GM12892 (cell line): ENCODE measurements at places on chromosomes 7 and 10.

GRCh38 chr10:84798312-84798711 is 469.9 kb downstream of the CCSER2 start:
- no peak for DNase-seq

DNA sequence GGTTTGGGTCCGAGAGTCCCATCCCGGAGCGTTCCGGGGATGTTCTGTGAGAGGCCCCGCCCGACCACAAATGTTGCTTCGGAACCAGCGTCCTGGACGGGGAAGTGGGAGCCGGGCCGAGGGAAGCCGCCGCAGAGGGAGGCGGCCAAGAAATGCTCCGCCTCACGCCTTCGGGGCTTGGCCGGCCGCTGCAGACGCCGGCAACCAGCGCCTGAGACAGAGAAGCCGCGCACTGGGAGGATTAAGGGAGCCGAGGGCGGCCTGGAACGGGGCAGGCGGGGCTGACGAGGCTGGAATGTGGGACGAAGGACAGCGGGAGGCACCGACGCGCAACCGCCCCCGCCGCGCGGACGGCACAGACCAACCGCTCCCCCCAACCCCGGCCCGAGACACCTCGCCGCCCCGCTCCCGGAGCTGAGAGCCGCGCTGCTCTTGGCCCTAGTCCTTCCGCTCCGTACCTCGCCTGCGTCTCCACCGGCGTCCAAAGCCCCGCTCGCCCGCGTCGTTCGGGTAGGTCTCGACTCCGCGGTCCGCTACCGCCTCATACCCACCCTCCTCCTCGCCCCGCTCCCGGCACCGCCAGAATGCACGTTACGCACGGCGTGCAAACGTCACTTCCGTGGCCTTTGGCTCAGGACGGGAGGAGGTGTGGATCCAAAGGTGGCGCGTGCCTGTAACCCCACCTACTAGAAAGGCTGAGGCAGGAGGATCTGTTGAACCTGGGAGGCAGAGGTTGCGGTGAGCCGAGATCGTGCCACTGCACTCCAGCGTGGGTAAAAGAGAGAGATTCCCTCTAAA is 36.7 kb upstream of the KCTD7 start:
- peak; percentile 89 for DNase-seq

DNA sequence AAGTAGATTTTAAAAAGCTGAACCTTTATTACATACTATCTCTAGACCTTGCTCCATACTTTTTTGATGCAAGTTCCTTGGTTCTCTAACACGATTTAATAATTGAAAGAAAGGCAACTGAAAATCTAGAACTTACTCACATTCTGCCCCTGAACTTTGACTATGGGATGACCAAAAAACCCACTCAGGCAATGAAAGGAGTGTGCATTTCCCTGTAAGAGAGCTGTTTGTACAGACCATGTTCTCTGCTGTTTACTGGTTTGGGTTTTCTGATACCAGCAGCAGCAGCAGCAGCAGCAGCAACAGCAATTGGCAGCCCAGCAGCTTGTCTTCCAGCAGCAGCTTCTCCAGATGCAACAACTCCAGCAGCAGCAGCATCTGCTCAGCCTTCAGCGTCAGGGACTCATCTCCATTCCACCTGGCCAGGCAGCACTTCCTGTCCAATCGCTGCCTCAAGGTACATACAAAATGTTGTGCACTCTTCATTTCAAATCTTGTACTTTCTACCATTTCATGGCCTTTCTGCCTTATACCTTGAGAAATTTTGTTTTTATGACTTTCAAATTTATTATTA is 216.7 kb downstream of the FOXP2 start:
- no peak for DNase-seq

GRCh38 chr7:12951397-12951801 is 264.0 kb downstream of the ARL4A start:
- DNase-seq, result no peak

DNA sequence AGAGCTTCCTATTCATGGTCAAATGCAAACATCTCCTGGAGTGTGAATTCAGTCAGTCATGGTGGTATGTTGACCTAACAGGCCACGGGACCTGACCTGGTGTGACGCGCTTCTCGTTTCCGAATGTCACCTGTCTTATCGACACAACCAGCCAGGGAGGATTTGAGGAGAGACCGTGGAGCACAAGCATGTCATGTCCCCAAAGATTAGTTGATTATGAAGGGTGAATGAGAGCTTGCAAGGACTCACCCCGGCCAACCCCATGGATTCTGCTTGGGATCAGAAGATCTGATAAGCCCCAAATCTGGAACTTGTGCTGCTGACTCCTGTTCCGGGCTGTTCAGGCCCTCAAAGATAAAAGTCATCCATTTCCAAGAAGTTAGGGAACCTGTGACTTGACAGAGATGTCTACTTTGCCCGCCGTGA is 10.5 kb downstream of the ADRA2A start:
- no peak for DNase-seq

DNA sequence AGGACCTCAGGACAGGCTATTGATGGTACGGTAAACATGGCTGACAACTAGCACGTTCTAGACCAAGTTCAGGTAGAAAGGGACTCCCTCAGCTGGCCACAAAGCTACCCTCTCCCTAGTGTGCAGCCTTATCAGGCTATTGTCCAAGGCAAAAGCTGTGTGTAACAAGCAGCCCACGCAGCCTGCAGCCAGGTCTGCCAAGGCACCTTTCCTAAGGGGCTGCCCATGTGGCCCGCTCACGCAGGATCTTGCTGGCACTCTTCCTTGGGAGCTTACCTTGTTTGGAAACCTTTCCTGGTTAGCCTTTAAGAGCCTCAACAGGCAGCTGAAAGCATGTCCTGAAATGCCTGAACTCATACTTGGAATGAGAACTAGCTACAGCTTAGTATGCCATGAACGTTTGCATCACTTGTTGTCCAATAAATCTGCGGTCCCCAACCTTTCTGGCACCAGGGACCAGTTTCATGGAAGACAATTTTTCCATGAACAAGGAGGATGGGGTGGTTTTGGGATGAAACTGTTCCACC is 51.7 kb downstream of the SYPL1 start:
- DNase-seq, result no peak

GRCh38 chr7:37770838-37771237 is 77.6 kb upstream of the NME8 start:
- no peak for DNase-seq

DNA sequence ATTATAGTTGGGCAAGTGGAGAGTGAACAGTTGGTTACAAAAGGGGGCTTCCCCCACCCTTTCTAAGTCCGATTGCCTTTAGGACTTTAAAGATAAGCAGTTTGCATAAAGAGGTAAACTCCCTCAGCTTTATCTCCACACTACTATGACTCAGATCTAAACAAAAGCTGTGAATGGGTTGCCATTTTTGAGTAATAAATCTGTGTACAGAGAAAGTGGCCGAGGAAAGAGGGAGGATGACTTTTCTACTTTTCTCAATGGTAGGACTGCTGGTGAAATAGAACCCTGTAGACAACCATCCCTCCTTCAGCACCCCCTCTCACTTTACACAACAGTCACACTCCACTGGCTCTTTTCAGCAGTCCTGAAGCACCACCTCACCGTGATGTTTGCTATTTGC is 71.2 kb downstream of the DNMBP start:
- DNase-seq, result peak; percentile 25

DNA sequence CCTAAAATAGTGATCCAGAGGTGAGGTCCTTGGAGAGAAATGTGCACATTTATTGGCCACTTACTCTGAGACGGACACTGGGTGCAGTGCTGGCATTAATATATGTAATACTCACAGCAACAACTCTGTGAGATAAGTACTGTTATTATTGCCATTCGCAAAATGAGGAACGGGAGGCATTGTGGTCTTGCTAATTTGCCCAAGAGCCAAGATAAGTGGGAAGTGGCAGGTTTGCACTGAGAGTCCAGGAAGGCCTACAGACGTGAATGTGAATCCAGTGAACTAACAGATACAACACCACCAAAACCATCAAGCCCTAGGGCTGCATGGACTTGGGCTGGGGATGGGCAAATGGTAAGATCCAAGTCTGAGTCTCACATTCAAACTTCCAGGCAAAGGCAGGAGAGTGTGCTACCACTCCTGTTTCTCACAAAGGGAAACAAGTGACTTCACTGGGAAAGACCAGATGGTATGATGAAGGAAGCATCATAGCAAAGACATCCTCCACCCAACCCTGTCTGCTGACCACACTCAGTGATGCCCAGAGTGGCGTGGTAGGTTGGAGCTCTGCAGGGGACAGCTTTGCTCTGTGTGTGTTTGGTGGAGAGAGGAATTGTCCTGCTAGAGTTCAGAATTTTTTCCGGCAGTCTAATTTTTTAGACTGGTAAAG is 19.2 kb downstream of the TMEM273 start:
- DNase-seq, result no peak

- no peak for DNase-seq
Measured at GRCh38 chr7:28430616-28431015, 18.3 kb downstream of the CREB5 start.

DNA sequence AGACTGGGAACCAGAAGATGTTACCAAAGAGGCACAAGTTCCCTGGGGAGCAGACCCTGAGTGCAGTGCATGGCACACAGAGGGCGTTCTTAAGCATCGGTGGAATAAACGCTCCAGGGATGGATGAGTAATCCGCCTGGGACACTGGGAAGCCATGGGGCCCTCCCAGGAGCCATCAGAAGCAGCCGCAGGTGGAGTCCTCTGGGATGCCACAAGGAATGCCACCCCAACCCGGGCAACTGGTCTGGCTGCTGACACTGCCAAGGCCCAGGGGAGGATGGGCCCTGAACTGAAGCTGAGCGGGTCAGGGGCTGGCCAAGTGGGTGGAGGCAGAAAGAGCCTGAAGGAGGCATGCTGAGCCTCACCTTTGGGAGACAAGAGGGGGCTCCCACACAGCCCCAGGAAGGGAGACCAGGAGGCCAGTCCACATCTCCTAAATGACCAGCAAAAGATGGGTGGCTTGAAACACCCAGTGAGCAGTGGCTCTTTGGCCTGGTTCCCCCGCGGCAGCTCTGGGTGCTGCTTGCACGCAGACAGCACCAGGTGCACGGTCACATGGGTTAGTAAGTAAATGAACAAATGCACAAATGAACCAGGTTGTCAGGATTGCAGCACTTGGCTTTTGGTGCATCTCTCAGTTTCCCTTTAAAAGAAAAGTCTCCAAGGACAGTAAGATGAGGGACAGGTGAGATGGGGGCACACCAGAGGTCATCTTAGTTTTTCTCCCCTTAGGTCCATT is 141.3 kb upstream of the ZMIZ1 start:
- DNase-seq, result no peak

DNA sequence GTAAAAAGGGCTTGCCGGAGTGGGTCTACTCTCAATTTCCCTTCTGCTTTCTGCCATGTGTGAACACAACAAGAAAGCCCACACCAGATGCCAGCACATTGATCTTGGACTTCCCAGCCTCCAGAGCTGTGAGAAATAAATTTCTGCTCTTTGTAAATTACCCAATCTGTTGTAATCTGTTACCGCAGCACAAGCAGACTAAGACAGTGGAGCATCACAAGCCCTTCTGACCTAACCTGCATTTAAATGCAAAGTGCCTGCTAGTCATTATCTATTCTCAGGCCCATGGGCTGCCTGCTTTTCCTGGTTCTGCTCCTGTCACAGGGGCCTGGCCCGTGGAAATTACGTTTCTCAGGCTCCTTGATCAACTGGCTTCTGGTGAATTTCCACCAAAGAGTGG is 199.3 kb upstream of the AUTS2 start:
- DNase-seq, result no peak

GRCh38 chr7:129258649-129259389 is 34.0 kb downstream of the AHCYL2 start:
- no peak for DNase-seq

DNA sequence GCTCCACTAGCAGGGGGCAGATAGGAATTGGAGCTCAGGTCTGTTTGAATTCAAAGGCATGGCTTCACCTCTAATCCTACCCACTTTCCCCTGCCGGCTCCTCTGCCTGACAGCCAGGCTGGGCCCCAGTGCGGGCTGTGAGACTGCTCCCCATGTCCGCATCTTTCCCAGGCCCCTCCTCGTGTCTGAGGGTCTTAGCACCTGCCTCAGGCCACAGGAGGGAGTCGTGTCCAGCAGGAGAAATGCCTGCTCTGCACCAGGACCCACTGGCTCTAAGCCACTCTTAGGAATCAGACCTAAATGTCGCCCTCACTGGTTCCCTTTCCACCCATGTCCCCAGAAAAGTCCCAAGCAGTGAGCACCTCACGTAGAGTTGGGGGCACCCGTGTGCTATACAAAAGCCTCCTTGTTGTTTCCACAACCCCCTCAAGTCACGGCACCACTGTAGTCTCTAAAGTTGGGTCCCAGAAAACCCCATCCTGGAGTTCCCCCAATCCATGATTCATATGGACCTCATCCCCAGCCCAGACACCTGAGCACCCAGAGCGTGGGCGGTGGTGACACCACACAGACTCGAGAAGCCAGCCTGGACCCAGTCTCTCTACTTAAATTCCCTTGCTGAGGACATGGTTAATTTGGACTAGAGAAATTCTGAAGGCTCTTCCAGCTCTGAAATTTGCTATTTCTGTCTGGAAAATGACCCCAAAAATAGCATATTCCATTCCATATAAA is 466.4 kb upstream of the ZMIZ1 start:
- no peak for DNase-seq

- DNase-seq, result no peak
Measured at GRCh38 chr7:29090836-29091601, 55.3 kb downstream of the CPVL start.

- DNase-seq, result no peak
Measured at GRCh38 chr7:37557571-37558209, 109.0 kb upstream of the ELMO1 start.

- DNase-seq, result no peak
Measured at GRCh38 chr10:108014902-108015177, 850.3 kb upstream of the SORCS1 start.

GRCh38 chr10:77125231-77125630 is 512.4 kb downstream of the KCNMA1 start:
- no peak for DNase-seq

DNA sequence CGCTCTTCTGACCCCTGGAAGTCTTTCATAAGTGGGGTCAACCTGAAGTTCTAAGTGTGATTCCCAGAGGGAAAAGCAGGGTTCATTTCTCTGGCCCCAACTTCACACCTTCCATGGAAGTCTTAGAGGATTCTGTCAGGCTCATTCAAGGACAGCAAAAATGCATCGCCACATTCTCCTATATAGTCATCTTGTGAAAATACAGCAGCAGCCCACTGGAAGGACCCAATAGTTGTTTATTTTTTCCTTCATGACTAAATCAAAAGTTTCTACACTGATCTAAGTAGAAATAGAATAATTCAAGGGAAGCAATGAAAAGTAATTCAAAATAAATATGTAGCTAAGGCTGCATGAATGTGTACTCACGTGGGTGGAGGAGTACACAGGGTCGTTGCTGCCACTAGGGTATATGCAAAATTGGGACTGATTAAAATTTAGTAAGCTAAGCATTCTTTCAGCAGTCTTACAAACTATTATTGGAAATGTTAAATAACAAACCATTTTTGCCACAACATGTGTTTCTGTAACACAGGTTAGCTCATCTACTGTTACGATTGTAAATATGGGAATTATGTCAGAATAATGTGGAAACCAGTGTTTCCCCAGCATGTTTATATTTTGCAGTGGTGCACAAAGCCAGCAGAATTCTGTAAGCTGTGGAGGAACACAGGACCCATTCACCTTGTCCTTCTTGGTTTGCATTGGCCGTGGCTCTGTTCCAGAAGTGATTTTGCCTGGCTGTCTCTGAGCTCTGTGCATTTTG is 33.5 kb downstream of the EEPD1 start:
- DNase-seq, result no peak

- DNase-seq, result no peak
Measured at GRCh38 chr10:13628661-13629060, 41.9 kb downstream of the PRPF18 start.
